Stimulated activated naive CD8-positive, alpha-beta T cell treated with anti-CD3 and anti-CD28 coated beads, Interleukin-15, amount 100 ng/mL, for 72 hours (primary cell): ENCODE measurements at places on chromosomes 7 and 10.

GRCh38 chr7:84688671-84689070, 494.1 kb upstream of the SEMA3A start:
- no peak for DNase-seq

DNA sequence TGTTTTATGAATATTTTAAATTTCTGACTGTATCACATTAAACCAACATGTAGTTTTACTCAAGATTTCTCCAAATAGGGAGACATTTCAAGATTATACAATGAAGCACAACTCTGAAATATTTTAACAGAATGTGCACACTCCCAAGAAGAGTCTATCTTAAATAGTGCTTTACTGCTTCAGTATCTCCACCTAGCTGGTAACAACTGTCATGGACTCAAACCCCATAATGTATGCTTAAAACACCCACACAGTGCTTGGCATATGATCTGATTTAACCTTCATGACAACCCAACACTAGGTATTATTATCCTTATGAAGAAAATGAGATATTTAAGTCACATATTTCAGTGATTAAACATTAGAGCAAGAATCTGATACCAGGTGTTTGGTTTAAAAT, 45.9 kb downstream of the ASZ1 start:
- DNase-seq, result no peak

DNA sequence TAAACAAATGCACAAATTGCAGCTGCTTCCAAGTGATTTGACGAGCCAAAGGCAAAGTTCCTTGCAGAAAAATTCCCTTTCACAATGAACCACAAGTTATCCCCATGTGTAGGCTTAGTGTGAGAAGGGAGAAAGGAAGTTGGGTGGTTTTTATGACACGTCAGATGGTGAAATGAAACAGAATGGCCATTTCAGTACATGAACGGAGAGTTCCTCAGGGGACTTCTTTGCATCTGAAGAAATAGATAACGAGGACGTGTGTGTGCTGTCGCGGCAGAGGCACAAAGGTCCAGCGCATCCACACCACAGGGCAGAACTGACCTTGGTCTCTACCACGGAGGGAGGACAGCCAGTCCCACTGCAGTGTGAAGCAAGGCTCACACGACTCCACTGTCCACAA, 135.9 kb downstream of the PAXIP1 start:
- no peak for DNase-seq

DNA sequence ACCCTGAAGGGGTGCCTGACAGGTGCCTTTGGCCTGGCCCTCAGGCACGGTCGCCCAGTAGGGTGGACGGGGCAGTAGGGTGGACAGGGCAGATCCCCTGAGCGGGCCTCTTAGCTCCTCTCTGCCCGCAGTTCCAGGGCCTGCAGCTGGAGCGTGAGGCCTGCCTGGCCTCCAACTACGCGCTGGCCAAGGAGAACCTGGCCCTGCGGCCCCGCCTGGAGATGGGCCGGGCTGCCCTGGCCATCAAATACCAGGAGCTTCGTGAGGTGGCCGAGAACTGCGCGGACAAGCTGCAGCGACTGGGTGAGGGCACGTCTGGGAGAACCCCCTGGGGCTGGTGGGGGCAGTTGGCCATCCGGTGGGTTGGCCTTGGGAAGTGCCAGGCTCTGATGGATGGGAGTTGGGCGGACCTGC, 1.7 kb downstream of the VPS37D start:
- DNase-seq, result no peak

GRCh38 chr10:30047430-30047829, 12.0 kb downstream of the JCAD start:
- no peak for DNase-seq

DNA sequence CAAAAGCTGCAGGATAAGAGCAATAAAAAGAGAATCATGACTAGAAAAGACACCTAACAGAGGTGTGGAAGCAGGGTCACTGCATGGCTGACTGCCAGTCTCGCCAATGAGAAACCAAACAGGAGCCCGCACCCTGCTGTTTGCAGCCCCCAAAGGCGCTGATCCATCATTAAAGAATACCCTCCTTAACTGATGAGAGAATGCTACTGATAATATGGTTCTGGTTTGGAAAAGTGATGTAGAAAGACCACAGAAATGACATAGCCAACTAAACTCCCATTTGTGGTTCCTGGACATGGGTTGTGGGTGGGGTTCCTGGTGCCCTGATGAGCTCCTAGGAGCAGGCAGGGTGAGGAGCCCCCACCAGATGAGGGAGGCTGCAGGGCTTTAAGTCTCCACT, 207.4 kb downstream of the TNS3 start:
- no peak for DNase-seq

- no peak for DNase-seq
These were observed 268.4 kb downstream of the MAD1L1 start for GRCh38 chr7:1964211-1964912.
